ENCODE measurements at places on chromosomes 16 and 17.

- DNase-seq: no peak
Measured at GRCh38 chr17:55818451-55819375, 67.9 kb downstream of the PCTP start.

GRCh38 chr17:8785547-8786413 lies 13.4 kb downstream of the MFSD6L start:
- DNase-seq: peak; percentile 23

DNA sequence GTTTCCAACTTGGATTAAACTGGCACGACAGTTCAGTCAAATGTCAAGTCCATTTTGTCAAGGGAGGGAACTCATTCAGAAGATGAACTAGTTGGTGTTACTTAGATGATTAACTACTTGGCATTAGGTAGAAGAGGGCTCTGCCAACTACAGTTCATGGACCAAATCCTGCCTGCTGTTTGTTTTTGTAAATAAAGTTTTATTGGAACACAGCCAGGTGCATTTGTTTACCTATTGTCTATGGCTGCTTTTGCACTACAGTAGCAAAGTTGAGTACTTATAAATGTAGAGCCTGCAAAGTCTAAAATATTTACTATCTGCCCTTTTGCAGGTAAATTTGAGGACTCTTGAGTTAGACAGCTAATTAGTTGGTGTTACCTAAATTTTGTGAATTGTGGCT lies 410.0 kb downstream of the MAF start:
- DNase-seq: no peak

GRCh38 chr17:5000237-5000639 lies 2.5 kb downstream of the KIF1C start:
- no peak for DNase-seq

DNA sequence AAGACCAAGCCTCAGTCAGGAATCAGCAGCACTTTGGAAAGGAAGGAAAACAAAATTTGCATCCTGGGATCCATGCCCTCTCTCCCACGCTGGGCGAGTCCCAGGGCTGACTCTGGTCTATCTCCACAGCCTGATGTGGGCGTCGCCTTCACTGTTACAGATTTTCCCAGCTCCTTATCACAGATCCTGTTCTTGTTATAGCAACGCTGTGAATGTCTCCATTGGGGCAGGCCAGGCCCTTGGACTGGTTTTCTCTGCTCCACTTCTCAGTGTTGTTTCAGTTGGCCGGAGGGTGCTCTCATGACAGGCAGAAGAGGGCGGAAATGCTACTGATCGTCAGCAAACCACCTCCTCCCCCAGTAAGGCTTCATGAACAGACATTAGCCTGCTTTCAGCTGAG lies 127.9 kb upstream of the CDH11 start:
- DNase-seq: no peak

DNA sequence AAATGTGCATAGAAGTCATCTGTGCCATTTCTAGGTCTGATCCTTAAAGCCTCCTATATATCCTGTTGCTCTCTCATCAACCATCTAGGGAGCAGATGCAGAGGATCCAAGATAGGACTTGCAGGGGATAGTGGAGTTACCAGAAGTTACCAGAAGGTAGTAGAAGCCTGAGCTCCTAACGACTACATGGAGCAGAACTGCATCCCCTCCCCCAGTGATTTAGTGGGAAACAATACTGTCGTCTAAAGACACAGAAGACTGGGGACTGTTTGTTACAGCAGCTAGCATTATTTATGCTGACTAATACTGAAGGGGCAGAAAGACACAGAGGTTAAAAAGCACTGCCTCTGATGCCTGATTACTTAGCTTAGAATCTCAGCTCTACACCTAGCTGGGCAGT lies 15.8 kb downstream of the GP2 start:
- DNase-seq: no peak

DNA sequence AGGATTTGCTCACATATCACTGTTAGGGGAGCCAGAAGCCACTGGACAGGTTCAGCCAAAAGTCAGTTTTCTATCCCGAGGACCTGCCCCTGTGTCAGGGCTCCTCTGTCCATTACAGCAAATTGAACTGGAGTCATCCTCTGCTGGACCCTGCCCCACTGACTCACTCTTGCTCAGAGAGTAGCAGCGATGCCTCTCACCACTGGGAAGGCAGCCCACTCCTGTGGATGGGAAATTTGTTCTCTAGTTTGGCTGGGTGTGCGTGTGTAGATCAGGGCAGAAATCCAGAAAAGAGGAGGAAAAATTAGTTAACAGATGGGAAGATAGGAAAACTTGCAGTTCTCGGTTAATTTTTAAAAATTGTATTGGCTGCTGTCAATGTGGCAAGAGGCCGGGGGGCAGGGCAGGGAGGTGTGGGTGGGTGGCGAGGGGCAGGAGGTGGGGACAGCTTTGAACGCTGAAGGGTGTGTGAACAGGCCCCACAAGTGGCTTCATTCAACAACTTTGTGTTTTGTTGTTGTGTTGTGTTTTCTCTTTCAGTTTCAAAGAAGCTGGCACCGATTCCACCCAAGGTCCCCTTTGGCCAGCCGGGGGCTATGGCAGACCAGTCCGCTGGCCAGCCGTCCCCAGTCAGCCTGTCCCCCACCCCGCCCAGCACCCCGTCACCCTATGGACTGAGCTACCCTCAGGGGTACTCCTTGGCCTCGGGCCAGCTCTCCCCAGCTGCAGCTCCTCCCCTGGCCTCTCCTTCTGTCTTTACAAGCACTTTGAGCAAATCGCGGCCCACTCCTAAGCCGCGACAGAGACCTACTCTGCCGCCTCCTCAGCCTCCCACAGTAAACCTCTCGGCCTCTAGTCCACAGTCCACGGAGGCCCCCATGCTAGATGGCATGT lies 33.6 kb downstream of the ELAC2 start:
- no peak for DNase-seq

- DNase-seq: no peak
Measured at GRCh38 chr16:88448461-88449266, 4.4 kb upstream of the ZFPM1 start.

DNA sequence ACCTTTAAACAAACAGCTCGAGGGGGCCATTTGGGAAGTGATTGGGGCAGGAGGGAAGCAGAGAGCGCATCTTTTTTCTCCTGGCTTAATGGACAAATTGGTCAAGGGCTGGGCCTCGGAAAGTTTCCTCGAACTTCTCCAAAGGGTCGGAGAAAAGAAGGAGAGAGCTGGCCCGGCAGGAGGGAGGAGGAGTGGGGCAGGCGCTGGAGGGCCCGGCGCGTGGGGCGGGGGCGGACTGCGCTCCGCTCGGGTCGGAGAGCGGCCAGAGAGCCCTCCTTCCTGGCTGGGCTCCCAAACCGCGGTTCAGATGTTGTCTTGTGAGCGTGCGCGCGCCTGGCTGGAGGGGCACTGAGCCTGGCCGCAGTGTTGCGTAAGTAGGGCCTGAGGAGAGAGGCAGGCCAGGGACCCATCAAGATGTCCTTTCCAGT lies 1.2 kb downstream of the MMP2 start:
- DNase-seq: no peak

DNA sequence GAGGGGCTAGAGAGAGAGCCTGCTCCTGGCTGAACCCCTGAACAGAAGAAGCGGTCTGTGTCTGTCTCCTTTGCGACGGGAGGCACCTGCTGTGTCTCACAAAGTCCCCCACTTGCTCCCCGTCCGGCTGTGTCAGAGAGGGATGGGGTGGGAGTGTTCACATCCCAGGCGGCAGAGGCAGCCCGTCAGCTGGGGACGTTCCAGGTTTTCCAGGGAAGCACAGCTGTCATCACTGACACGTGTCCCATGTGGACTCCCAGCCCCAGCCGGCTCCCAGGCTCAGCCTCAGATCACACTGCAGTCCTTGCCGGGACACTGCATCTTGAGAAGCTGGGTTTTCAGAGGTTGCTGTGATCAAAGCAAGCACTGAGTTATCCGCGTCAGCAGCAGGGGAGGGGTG lies 1.6 kb downstream of the TELO2 start:
- DNase-seq: no peak

DNA sequence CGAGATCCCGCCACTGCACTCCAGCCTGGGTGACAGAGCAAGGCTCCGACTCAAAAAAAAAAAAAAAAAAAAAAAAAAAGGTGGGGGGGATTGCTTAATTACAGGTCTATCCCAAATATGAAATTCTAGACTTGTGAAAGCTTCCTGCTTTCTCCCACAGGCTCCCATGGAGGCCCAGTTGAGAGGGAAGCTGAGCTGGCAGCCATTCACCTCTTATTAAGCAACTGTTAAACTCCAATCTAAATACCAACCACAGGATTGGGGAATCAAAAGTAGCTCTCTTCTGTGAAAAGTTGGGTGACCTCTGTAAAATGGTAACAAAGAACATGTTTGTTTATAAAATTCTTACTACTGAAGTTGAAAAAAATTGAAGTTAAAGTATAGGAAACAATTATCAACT lies 45.8 kb upstream of the STAC2 start:
- no peak for DNase-seq

DNA sequence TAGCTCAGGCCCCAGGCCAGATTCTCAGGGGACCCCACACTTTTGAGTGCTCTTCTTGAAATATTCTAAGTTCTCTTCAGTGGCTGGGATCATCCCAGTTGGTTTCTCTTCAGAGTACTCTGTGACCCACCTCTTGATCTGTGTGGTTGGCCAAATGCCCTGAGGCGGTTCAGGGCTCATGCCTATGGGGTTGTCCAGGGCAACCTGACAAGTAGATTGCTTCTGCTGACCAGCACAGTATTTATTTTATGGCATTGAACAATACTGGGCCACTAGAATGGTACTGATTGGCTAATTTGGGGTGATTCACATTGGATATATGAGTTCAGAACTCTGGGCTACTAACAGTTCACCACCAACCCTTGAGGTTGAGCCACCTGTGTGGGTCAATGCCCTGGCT lies 7.4 kb upstream of the GOSR2 start:
- DNase-seq: no peak

DNA sequence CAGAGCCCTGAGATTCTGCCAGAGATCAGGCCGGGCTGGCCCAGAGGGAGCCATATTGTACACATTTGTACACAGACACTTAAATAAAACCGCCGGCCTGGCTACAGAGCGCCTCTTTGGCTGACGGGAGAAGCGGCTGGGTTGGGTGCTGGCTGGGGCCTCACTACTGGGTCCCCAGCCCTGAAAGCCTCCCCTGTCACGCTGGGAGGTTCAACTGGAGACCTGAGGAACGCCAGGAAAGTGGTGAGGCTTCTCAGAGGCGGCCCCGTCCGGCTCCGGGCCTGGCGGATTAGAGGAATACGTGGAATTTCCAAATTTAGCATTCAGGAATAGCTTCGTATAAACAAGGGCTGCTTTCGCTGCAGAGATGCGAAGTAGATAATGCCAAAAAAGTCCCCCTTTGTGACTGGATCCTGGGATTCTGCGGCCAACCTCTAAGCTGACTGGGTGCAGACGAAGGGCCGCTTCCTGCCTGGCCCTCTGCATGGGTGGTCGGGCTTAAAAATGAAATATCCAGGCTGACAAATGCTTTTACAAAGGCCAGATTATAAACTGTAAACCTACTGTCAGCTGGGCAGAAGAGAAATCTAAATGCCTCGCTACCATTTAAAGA lies 252.4 kb downstream of the IRF8 start:
- no peak for DNase-seq

- DNase-seq: peak; percentile 52
Measured at GRCh38 chr16:3129137-3130131, 5.4 kb upstream of the ZNF213 start.

DNA sequence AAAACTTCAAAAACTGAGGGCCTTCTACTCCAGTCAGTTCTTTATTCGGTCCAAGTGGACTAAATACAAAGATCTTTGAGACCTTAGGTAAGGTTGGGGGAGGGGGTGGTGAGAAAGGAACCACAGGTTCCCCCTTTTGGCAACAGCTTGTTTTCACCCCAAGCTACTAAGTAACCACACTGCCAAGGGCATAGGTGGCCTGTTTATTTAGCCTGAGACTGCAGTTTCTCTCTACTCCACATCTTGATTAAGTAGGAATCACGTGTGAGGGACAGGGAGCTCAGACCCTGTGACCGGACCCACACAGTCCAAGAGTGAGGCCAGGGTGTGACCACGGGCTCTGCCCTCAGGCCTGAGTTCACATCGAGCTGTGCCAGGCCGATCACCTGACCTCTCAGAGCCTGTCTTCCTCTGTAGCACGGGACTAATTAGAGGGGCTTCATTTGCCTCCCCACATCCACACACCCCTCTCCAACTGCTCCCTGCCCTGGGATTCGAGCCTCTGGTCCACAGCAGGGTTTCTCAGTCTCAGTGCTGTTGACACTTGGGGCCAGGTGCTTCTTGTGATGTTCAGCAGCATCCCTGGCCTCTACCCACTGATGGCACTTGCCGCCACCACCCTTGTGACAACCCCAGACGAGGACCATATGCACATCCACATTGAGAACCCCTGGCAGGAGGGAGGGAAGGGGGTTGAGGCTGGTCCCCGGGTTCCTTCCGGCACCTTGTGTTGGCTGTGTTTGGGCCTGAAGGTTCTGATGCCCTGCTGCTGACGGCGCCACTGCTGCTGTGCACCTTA lies 17.8 kb downstream of the ST6GALNAC2 start:
- DNase-seq: no peak

- no peak for DNase-seq
Measured at GRCh38 chr17:5902181-5903140, 167.7 kb upstream of the WSCD1 start.
